Skin of body (tissue), 3 donors: ENCODE measurements at places on chromosomes 5 and 9.

DNA sequence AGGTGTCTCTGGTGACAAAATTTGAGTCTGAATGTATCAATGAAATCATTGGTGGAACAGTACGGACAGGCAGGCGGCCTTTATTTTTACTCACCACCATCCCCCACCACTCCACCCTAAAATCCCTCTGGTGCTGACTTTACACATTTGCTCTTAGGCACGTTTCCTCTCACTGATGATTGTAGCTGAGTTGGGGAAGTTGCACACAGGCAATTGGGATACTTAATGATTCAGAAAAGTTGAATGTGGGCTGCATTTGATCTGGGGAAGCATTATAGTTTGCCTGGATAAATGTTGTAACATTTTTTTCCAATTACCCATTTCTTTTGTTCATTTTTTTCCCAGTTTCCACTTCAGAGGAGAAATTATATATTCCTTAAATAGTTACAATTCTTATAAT, 658.4 kb downstream of the TLR4 start:
- no peak for DNase-seq

GRCh38 chr9:110591526-110591925, 12.0 kb upstream of the SVEP1 start:
- no peak for DNase-seq

DNA sequence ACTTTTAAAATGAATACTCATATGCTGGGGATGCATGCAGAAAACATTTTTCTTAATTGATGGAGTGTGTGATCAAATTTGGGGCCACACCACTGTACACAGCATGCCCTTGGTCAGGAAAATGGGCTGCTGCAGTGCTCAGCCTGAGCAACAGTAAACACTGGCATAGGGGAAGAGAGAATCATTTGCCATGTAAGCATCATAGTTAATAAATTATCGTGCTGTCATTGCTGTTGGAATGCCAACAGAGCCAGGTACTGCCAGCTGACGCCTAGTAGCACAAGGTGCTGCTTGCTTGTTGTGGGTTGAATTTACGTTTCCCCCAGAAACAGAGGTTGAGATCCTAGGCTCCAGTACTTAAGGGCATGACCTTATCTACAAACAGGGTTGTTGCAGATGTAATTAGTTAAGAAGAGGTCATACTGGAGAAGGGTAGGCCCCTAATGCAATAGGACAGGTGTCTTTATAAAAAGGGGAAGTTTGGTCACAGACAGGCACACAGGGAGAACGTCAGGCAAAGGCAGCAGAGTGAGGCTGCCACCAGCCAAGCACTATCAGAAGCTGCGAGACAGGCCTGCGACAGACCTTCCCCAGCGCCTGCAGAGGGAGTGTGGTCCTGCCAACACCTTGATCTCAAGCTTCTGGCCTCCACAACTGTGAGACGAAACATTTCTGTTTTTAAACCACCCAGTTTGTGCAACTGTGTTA, 25.3 kb downstream of the DAP start:
- DNase-seq, result no peak

GRCh38 chr5:130693509-130693908, 471.5 kb downstream of the HINT1 start:
- no peak for DNase-seq

DNA sequence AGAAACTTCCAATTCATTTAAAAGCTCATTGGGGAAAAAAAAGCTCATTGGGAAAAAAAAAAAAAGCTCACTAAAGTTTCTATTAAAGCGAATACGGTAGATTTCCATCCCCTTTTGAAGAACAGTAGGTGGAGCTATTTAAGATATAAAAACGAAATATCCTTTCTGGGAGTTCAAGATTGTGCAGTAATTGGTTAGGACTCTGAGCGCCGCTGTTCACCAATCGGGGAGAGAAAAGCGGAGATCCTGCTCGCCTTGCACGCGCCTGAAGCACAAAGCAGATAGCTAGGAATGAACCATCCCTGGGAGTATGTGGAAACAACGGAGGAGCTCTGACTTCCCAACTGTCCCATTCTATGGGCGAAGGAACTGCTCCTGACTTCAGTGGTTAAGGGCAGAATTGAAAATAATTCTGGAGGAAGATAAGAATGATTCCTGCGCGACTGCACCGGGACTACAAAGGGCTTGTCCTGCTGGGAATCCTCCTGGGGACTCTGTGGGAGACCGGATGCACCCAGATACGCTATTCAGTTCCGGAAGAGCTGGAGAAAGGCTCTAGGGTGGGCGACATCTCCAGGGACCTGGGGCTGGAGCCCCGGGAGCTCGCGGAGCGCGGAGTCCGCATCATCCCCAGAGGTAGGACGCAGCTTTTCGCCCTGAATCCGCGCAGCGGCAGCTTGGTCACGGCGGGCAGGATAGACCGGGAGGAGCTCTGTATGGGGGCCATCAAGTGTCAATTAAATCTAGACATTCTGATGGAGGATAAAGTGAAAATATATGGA, at the start of gene PCDHGA12:
Gene PCDHGA12, plus strand, starts transcription at position 176 of the 782 bp plus-strand sequence. Its CDS starts 253 bp downstream, at position 429.
- peak; percentile 12 for DNase-seq

- DNase-seq, result no peak
Observed at GRCh38 chr9:117987945-117988344, 283.7 kb downstream of the TLR4 start.

- peak; percentile 12 for DNase-seq
Observed at GRCh38 chr9:126745574-126746411, 59.0 kb upstream of the ZBTB43 start.

GRCh38 chr9:129307227-129307970, 129.3 kb upstream of the IER5L start:
- DNase-seq, result no peak

DNA sequence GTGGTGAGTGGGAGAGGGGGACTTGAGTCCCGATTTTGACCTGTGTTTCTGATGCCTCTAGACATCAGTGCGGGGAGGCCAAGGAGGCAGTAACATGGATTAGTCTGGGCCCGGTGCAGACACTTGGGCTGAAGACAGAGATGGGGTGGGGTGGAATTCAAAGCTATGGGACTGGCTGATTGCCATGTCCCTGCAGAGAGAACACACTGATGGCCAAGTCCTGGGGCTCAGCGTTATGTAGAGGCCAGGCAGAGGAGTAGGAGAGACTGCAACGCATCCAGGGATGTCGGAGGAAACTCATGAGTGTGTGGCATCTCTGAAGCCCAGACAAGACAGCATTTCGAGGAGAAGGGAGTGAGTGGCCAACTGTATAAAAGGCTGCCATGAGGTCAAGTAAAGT, 30.1 kb downstream of the PSD2 start:
- DNase-seq, result no peak

- peak; percentile 60 for DNase-seq
Observed at GRCh38 chr9:33161011-33161588, 6.0 kb downstream of the B4GALT1 start.

GRCh38 chr5:55387865-55388264, 80.1 kb downstream of the MTREX start:
- no peak for DNase-seq

DNA sequence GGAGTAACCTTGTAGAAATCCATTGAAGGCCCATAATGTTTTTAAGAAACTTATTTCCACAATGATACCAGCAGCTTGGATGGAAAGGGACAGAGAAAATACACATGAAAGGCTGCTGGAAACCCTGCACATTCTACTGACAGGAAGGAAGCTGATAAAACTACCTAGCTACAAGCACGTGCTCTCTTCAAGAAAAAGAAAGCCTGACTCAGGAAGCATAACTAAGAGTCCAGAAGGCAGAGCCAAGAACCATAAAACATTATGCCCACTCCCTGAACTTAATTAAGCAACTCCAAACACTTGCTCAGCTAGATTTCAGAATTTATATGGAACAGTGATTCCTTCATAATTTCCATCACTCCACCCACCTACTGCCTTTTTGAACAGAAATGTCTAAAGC, 430.8 kb downstream of the SEMA5A start:
- DNase-seq, result no peak

DNA sequence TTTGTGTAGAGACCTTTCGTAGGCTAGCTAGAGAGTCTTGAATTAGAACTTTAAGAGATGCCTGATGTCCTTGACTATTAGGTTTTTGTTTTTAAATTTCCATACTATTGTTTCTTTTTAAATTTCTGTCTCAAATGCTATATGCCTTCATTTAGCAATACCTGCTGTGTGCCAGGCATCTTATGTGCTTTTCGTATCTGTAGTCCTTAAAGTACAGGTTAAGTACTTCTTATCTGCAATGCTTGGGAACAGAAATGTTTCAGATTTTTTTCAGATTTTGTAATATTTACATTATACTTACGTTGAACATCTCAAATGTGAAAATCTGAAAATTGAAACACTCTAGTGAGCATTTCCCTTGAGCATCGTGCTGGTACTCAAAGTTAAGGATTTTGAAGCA, 49.0 kb downstream of the IPO11 start:
- no peak for DNase-seq
